ENCODE measurements at places on chromosomes 2 and 18.

- DNase-seq = no peak
Observed at GRCh38 chr2:200219309-200220113, 87.0 kb upstream of the SPATS2L start.

DNA sequence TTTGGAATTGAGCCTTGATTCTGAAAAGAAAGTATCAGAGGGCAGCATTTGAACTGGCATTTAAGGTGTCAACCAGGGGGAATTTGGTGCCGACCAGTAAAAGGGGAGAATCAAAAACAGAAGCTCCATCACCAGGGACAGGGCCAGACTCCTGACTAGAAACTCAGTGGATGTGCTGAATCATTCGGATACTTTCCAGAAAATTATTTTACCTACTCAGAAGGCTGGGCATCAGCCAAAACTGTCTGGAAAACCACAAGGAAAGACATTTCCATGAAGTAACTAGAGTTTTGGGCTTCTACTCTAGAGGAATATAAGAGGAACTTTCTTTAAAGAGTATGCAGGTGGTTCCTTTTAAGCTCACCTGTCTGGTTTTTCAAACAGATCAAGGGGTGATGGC, 756.6 kb downstream of the RNF144A start:
- DNase-seq = no peak

DNA sequence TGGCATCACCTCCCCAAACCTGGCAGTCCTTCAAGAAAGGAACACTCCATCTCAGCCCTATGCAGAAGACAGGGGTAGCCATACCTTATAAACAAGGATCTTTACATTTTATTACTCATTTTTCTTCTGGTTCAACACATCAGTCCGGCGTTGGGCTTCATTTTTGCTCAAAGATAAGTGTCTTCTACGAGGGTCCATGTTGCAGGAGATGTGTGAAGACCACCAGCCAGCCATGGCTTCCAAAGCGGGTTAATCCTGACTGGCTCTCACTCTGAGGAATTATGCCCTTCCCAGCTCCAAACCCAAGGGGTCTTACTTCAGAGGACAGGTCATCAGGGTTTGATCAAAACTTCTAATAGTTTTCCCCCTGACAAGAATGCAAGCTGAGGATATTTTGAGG, 23.9 kb upstream of the GNAL start:
- DNase-seq = no peak

- DNase-seq = no peak
Observed at GRCh38 chr2:110877031-110877827, 144.9 kb downstream of the ACOXL start.

- no peak for DNase-seq
Observed at GRCh38 chr2:163466331-163467250, 269.2 kb downstream of the FIGN start.

- DNase-seq = no peak
Observed at GRCh38 chr18:11866764-11867163, 15.6 kb downstream of the CHMP1B start.

- no peak for DNase-seq
Observed at GRCh38 chr2:27664622-27665363, 1.1 kb downstream of the SLC4A1AP start.

DNA sequence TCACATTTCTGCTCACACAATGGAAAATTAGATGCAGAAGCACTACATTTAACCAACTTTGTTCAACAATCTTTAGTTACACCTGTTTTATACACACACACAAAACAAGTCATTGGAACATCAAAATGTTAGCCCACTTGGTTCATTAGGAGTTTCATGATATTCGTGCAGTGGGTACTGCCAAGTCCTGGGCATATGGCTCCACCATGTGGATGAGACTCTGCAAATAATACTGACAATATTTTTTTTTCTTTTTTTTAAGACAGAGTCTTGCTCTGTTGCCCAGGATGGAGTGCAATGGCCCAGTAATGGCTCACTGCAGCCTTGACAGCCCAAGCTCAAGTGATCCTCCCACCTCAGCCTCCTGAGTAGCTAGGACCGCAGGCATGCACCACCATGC, 34.5 kb upstream of the GRB14 start:
- no peak for DNase-seq

Data from stimulated activated CD4-positive, alpha-beta T cell treated with anti-CD3 and anti-CD28 coated beads, Interleukin-15, amount 100 ng/mL, for 1 hour (primary cell).